ENCODE measurements at places on chromosomes 3 and 15. TPM values are rescaled to one million over a fixed set of nuclear protein-coding genes. Genes with fewer than 3 reads are reported as not detected.

DNA sequence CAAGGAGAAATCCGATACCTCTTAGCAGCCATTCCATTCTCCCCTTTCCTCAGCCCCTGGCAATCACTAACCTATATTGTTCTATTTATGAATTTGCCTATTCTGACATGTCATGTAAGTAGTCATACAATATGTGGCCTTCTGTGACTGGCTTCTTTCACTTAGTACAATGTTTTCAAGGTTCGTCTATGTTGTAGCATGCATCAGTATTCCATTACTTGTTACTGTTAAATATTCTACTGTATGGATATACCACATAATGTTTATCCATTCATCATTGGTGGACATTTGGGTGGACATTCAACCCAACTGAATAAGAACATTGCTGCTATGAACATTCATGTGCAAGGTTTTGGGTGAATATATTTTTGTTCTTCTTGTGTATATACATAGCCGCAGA, 23.4 kb downstream of the ADAMTS9 start:
- no peak overlapping the region for H3K27ac ChIP-seq
- H3K27me3 ChIP-seq: no peaks in the 10 kb centered on the region
- H3K4me3 ChIP-seq: no peak overlapping the region

- no peak overlapping the region for H3K27ac ChIP-seq
- H3K4me1 ChIP-seq: no peaks in the 10 kb centered on the region
- no peak for DNase-seq
- H3K36me3 ChIP-seq: no peaks in the 10 kb centered on the region
Observed at GRCh38 chr15:37218351-37218916, 118.1 kb upstream of the MEIS2 start.

GRCh38 chr15:82767163-82767829, 38.6 kb downstream of the FSD2 start:
- no peaks in the 10 kb centered on the region for H3K27me3 ChIP-seq
- no peaks in the 10 kb centered on the region for H3K36me3 ChIP-seq
- no peak overlapping the region for H3K27ac ChIP-seq
- no peaks in the 10 kb centered on the region for H3K4me1 ChIP-seq
- DNase-seq: no peak

GRCh38 chr3:80675790-80676189, 908.0 kb upstream of the ROBO1 start:
- no peak overlapping the region for H3K4me3 ChIP-seq
- no peak overlapping the region for H3K27ac ChIP-seq
- H3K4me1 ChIP-seq: no peaks in the 10 kb centered on the region

Gene IGF2BP2
- total RNA-seq: 5.0 TPM

Gene EXD1
- total RNA-seq: not detected

Gene BOC
- not detected for total RNA-seq

Gene EXOG
- total RNA-seq: 20.4 TPM

Data from naive thymus-derived CD4-positive, alpha-beta T cell (primary cell).